ENCODE measurements at places on chromosomes 3 and 15.

DNA sequence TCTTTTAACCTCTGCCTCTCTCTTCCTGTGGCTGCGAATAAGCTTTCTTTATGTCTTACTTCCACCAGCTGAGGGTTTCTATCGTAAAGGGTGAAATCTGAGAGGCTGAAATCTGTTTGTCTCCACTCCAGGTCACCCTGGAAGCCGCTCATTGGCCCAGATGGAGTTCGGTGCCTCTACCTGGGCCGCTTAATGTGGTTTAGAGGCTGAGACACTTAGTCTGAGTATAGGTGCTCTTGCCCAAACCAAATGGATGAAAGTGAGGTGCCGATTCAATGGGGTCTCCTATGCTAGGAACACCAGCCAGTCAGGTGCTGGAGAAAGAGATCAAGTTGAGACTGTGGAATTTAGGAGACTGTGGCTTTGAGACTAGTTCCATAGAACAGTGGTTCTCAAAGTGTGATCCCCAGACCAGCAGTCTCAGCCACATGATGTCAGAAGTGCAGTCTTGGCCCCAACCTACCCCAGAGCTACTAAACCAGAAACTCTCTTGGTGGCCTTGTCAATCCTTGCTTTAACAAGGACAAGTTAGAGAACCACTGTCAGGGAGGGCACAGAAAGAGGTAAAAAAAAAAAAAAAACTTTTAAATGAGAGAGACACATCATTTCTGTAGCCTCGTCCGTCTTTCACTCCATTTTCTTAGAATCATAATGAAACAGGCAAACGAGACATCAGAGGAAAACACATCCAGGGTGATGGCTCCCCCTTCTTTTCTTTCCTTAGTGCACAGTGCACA, 54.9 kb upstream of the CCR2 start:
- no peak for DNase-seq

DNA sequence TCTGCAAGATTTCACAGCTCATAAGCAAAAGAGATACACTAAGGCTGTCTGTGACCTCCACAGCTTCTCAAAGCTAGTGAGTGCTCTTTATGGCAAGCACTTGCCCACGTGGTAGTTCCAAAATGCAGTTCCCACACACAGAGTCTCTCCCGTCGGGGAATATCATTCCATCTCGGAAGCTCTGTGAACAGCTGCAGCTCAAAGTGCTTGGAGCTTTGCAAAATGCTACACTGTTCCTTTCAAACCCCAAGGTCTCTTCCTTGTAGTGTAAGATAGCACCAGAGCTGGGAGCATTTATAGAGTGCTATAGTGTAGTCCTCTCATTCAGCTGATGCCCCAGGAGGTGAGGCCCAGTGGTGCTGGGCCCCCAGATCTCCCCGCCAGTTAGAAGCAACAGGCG, 36.1 kb downstream of the ST6GAL1 start:
- DNase-seq: no peak

- DNase-seq: no peak
Observed at GRCh38 chr3:143241481-143241951, 121.9 kb downstream of the CHST2 start.

- DNase-seq: no peak
Observed at GRCh38 chr15:64699751-64700388, 75.5 kb downstream of the RBPMS2 start.

DNA sequence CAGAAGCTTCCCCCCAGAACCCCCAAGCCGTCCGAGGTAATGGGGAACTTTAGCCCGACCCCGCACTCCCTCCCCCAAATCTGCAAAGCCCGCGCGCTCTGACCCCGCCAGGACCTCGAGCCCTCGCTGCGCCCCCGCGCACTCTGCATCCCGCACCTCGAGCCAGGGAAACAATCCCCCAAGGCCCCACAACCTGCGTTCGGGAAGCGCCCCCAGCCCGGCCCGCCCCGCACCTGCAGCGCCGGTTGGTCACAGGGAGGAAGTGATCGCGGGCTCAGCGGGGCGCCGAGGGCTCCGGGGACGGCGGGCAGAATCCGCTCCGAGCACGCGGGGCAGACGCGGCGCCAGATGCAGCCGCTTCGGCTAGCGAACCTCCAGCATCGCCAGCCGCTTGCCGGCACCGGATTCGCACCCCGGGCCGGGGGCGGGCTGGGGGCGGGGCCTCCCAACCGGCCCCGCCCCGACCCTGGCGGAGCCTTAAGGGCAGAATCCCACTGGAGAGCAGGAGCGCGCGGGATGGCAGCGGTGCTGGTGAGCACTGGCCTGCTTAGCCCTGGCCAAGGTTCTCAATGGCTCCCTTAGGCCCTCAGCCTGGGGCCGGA, at the start of gene CAMKV:
Gene CAMKV (minus strand): TSS at position 382 of the 602 bp plus-strand sequence. CDS start 7,518 bp downstream, outside the sequence.
- DNase-seq: no peak

DNA sequence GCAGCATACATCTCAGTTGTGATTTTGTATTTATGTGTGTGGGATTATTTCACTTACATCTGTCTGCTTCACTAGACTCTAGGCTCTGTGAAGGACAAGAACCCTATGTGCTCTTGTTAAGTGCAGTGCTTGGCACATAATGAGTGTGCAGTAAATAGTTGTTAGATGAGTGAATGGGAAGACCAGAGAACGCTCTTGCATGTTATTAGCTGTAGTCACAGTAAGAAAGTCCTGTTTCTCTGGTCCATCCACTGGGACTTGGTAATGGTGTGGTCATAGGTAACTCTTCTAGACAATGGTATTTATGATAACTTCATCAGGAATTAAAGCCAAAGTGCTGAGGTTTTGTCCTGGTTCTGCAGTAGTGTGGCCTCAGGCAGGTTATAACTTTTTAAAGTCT, 1.4 kb upstream of the AQP9 start:
- DNase-seq: no peak

- DNase-seq: no peak
Observed at GRCh38 chr15:63408524-63408923, 26.9 kb upstream of the CA12 start.

GRCh38 chr15:31265871-31266711, 60.5 kb upstream of the KLF13 start:
- DNase-seq: peak; percentile 48

- no peak for DNase-seq
Observed at GRCh38 chr3:32700244-32700643, 15.3 kb downstream of the CNOT10 start.

DNA sequence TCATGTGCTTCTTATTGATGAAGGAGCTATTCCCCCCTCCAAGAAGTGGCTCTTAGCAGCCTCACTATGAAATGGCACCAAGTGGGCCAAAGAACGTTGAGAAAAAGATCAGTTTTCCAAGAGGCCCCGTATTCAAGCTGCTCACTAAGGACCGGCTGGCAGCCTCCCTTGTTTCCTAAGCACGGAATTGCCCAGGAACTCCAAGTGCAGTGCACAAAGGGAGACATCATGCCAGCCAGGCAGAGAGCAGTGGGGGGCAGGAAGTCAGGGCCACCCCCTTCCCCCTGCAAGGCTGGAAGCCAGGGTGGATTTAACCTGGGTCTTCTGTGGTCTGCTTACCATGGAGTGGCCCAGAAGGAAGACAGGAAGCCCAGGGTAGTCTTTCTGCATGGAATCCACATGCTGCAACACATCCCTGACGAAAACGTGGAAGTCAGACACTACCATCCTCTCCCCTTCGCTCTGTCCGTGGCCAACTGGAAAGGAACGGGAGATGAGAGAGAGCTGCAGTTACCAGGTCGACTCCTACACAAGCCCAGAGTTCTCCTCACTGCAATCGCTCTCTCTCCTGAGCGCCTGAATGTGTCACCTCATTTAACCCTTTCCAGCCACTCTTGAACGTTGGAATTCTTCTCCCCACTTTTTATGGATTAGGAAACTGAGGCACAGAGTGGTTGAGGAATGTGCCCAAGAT, 49.5 kb downstream of the ABTB1 start:
- DNase-seq: no peak

GRCh38 chr3:56055951-56056350, 412.3 kb downstream of the ERC2 start:
- no peak for DNase-seq
